Tibial nerve (tissue), 4 donors: ENCODE measurements at places on chromosomes 1 and 21. TPM values are rescaled to one million over a fixed set of nuclear protein-coding genes. Genes with fewer than 3 reads are reported as not detected.

DNA sequence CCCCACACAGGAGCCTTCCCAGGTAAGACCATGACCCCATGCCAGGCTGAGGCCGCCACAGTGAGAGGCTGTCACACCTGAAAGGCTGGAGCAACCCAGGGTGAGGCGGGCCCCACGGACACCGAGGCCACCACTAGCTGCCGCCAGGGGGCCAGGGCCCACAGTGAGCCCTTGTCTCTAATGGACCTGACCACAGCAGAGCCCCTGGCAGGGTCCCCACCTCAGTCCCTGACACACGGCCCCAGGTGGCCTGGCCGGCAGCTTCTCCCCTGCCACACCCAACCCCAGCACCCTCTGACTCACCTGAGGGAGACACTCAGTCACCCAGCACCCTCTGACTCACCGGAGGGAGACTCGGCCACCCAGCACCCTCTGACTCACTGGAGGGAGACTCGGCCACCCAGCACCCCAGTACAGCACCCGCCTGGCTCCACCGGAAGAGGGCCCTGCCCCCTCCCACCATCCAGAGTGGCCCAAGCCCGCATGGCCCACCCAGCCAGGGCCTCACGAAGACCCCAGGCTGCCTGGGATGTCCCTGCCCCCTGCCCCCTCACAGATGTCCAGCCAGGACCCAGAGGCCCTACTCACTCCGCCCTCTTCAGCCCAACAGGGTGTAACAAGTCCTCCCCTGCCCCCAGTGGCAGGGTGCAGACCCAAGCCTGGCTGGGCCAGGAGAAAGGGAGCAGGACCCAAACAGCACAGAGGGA, 4.4 kb downstream of the DVL1 start:
- no peaks in the 10 kb centered on the region for H3K36me3 ChIP-seq
- H3K27me3 ChIP-seq, result no peaks in the 10 kb centered on the region
- H3K4me3 ChIP-seq, result no peak overlapping the region
- peak overlapping the region; percentile 72 for H3K27ac ChIP-seq
- no peak for DNase-seq
- peaks cover 63% of the 10 kb centered on the region for H3K4me1 ChIP-seq

SPATA46 gene
- total RNA-seq, result not detected

DNA sequence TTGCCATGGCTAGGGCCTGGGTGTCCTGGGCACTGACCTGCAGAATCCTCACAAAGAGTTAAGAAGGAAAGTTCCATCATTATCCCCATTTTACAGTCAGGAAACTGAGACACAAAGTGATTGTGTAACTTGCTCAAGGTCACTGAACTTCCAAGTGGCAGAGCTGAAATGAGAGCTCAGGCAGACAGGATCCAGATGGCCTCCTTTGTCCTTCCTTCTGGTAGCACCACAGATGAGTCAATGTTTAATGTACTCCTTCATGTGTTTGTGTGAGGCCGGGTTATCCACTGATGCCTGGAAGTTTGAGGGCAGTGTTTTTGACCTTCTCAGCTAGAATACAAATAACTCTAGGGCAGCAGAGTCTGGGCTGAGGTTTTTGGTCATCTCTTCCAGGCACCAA, 207.0 kb downstream of the TNR start:
- H3K4me1 ChIP-seq, result no peaks in the 10 kb centered on the region
- H3K27me3 ChIP-seq, result no peaks in the 10 kb centered on the region
- H3K36me3 ChIP-seq, result no peaks in the 10 kb centered on the region
- H3K4me3 ChIP-seq, result no peak overlapping the region

DNA sequence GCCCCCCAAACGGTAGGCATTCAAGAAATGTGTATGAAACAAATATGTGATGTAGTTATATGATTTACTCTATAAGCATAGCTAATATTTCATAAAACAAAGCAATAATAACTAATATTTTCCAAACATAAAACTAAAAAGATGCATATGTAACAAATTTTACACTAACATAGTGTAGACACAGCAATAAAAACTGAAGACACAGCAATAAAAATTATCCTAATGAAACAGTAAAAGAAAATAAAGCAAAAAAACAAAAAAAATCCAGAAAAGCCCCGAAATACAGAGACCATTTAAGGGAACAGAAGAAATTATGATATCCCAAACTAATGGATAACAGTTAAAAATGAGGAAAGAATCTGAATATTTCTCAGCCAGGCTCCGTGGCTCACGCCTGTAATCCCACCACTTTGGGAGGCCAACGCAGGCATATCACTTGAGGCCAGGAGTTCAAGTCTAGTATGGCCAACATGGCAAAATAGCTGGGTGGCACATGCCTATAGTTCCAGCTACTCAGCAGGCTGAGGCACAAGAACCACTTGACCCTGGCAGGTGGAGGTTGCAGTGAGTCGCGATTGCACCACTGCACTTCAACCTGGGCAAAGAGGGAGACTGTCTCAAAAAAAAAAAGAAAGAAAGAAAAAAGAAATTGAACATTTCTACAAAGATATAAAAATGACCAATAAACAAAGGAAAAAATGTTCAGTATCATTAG, 38.2 kb upstream of the PSMG1 start:
- H3K4me1 ChIP-seq, result no peaks in the 10 kb centered on the region
- no peak overlapping the region for H3K27ac ChIP-seq
- peaks cover 62% of the 10 kb centered on the region for H3K36me3 ChIP-seq
- H3K4me3 ChIP-seq, result no peak overlapping the region
- DNase-seq, result no peak

DNA sequence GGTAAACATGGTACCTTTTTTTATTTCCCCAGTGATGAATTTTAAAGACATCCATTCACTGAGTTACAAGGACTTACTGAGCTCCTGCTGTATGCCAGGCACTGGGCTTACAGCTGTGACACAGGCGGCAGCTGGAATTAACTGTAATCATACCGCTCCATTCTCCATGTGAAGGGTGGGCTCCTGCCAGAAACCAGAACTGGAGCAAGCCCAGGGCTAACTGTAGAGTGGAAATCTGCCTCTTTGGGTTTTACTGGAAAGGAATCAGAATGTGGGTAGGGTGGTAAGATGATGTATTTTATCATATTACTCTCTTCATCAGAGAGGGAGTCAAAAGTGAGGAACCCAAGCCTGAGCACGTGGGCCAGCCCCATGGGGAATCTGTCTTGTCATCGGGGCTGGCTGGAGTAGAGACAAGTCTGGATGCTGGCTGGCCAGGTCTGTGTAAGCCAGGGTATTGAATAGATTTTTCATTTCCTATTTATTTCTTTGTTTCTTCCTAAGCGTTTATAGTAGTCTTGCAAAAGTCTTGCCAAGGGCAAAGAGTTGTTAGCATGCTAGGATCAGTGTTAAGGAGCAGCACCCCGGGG, 21.5 kb downstream of the FGGY start:
- H3K27ac ChIP-seq, result no peak overlapping the region
- no peaks in the 10 kb centered on the region for H3K36me3 ChIP-seq
- no peak for DNase-seq
- no peaks in the 10 kb centered on the region for H3K27me3 ChIP-seq
- peaks cover 16% of the 10 kb centered on the region for H3K4me1 ChIP-seq

DNA sequence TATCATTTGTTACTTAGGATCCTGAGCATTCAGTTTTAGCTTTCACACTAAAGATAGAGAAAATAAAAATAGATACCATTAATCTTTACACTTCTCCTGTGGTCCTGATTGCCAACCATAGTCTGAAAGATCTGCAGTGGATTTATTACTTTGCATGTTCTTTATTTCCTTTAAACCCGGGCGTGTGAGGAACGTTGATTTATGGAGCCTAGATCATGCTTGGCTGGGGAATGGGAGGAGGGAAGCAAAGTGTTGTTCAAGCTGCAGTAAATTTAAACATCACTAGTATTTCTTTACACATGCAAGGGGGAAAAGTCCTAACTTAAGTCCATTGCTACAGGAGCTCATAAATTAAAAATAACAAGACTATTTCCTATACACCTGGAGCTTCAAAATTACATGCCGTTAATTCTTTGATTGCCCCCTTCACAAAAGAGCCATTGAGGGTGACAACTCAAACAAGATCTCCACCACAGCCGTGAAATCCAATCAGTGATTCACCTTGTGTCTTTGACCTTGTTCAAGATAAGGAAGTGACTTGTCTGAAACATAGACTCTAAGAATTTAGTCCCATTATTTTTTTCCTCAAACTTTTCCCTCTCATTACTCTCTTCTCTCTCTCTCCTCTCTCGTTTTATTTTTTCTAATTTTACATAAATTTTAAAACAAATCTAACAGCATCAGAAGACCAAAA, 282.7 kb downstream of the KIF26B start:
- DNase-seq, result no peak
- H3K27me3 ChIP-seq, result no peaks in the 10 kb centered on the region
- H3K4me1 ChIP-seq, result no peaks in the 10 kb centered on the region
- H3K36me3 ChIP-seq, result no peaks in the 10 kb centered on the region

GRCh38 chr1:66274634-66275033, 259.3 kb upstream of the SGIP1 start:
- H3K4me3 ChIP-seq, result no peak overlapping the region
- no peaks in the 10 kb centered on the region for H3K27me3 ChIP-seq
- H3K4me1 ChIP-seq, result peaks cover 3% of the 10 kb centered on the region
- no peak for DNase-seq
- H3K36me3 ChIP-seq, result no peaks in the 10 kb centered on the region
- H3K27ac ChIP-seq, result peak overlapping the region; percentile 11

DNA sequence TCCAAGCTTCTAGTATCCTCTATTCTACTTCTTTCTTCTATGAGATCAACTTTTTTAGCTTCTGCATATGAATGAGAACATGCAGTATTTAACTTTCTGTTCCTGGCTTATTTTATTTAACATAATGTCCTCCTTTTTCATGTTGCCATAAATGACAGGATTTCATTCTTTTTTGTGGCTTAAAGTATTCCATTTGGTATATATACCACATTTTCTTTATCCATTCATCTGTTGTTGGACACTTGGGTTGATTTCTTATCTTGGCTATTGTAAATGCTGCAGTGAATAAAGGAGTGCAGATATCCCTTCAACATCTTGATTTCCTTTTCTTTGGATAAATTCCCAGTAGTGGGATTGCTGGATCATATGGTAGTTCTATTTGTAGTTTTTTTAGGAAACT, 209.6 kb downstream of the GPR52 start:
- H3K27ac ChIP-seq, result no peak overlapping the region
- DNase-seq, result no peak
- H3K4me1 ChIP-seq, result no peaks in the 10 kb centered on the region
- H3K27me3 ChIP-seq, result no peaks in the 10 kb centered on the region
- no peak overlapping the region for H3K4me3 ChIP-seq
- H3K36me3 ChIP-seq, result no peaks in the 10 kb centered on the region

- H3K4me3 ChIP-seq, result no peak overlapping the region
- peak overlapping the region; percentile 70 for H3K27ac ChIP-seq
- H3K27me3 ChIP-seq, result no peaks in the 10 kb centered on the region
- no peak for DNase-seq
These were observed 40.6 kb downstream of the HNRNPR start for GRCh38 chr1:23303524-23303923.

- no peaks in the 10 kb centered on the region for H3K27me3 ChIP-seq
- H3K4me1 ChIP-seq, result no peaks in the 10 kb centered on the region
- no peak for DNase-seq
- no peaks in the 10 kb centered on the region for H3K36me3 ChIP-seq
These were observed 1326.0 kb downstream of the PLA2G4A start for GRCh38 chr1:188154761-188155160.

DNA sequence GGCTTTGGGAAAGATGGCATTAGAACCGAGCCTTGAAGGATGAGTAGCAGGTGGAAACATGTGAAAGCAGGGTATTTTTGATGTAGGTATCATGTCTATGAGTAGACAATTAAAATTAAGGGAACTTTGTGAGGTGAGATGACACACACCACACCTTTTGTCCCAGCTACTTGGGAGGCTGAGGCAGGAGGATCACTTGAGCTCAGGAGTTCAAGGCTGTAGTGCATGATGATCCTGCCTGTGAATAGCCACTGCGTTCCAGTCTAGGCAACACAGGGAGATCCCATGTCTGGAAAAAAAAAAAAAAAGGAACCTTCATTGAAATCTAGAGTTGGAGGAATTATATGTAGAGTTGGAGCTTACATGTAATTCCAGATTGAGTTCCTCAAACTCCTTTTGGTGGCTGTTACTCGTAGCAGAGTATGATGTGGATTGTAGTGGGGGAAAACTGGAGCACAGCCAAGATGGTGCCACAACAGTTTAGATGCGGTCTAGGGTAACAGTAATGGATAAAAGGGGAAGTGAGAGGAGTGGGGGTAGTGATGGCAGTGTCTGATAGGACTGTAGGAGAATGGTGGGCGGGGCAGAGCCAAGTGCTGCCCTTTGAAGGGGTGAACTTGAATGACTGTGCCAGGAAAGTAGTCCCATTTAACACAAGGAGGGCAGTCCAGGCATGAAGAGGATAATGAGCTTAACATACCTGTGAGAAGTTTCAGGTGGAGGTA, 17.4 kb downstream of the AK4 start:
- H3K36me3 ChIP-seq, result no peaks in the 10 kb centered on the region
- no peak overlapping the region for H3K4me3 ChIP-seq
- DNase-seq, result no peak
- H3K27ac ChIP-seq, result no peak overlapping the region

DNA sequence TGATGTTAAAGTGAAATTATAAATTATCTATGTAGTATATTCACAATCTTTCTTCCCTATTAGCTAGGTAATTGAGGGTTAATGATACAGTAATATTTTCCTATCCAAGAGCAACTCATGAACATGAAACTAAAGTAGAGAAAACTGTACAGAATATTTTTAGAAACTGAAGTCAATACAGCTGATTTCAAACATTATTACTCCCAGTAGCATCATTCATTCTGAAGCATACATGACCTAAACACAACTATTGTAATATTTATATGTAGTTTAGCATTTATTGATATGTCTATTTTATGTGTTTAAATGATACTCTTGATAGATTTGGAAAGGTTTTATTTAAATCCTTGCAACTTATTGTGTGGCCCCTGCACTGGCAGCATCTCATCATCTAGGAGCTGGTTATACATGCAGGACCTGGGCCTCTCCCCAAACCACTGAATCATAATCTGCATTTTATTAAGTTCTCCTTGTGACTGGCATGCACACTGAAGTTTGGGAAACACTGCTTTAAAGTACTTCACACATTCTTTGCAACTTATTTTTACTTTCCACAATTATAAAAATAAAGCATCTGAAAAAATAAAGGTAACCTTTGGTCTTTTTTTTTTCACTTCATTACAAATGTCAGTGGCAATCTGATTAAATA, 199.9 kb downstream of the LRRC40 start:
- H3K27me3 ChIP-seq, result no peaks in the 10 kb centered on the region
- no peak overlapping the region for H3K27ac ChIP-seq
- no peak for DNase-seq
- H3K36me3 ChIP-seq, result no peaks in the 10 kb centered on the region
- no peak overlapping the region for H3K4me3 ChIP-seq
